Thoracic aorta endothelial cell (primary cell): ENCODE measurements at places on chromosomes 5 and 9. TPM values are rescaled to one million over a fixed set of nuclear protein-coding genes. Genes with fewer than 3 reads are reported as not detected.

PCDHB13 gene
- 0.22 and 0.66 TPM in 2 replicates for total RNA-seq

KCNMB1 gene
- 0.40 and 1.1 TPM in 2 replicates for total RNA-seq

FOXD4 gene
- 0.14 and 0.27 TPM in 2 replicates for total RNA-seq

BTNL8 gene
- not detected in 2 replicates for total RNA-seq

PCDHGA5 gene
- total RNA-seq, result 0.72 and 1.1 TPM in 2 replicates

FCN1 gene
- not detected in 2 replicates for total RNA-seq

PTGER4 gene
- total RNA-seq, result 94.7 and 114 TPM in 2 replicates

CNTNAP3 gene
- 52.6 and 90.7 TPM in 2 replicates for total RNA-seq

PCDH1 gene
- 163 and 194 TPM in 2 replicates for total RNA-seq

GFI1B gene
- total RNA-seq, result not detected in 2 replicates
